KG1 (cell line): ENCODE measurements at places on chromosomes 6 and 20.

DNA sequence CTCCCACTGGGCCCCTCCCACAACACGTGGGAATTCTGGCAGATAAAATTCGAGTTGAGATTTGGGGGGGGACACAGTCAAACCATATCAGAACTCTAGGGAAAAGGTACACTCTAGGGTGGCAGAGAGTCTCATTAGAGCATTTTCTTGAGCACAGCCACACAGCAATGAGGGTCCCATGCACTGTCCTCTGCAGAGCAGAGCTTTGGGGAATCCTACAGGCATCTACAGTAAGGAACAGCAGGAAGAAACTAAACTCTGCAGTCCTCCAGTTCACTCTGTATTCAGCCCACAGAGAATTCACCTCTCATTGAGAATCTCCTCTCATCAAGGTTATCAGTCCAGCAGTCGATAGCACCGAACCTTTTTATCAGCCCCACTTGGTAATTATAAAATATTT, 438.6 kb upstream of the NOX3 start:
- DNase-seq, result no peak

DNA sequence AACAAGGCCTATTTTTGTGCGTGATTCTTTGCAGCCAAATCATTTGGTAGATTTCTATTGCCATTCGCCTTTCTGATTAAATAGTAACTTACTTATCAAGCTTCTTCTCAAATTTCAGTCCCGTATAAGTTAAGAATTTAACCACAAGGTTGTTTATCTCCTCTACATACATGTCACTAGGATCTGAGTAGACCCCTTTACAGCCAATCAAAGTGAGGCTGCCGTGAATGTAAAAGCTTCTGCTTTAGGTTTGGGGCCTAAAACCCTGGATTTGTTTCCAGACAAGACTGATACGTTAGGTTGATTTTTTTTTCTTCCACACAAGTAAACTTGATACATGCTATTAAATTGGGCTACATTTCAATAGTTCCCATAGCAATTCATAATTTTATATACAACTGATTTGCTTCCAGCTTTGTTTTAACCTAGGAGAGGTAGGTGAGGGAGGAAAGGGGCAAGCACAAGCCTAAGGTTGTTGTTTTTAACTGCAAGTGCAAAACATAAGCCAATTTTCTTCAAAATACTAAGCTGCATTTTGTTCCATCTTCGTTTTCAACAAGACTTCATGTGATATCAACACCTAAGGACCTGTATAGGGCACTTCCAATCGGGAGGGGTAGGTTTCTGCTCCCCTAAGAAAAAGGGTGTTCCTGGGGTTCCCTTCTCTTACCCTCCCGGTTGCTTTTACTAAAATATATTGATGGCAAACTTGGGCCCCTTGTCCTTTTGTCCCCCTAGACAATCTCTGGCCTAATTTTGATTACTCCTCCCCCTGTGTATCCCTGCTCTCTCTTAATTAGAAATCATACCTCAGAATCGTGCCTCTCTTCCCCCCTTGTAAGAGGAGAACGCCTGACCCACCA, 1.7 kb downstream of the RANBP9 start:
- peak; percentile 42 for DNase-seq

GRCh38 chr6:170347091-170347490, 40.5 kb downstream of the FAM120B start:
- no peak for DNase-seq

DNA sequence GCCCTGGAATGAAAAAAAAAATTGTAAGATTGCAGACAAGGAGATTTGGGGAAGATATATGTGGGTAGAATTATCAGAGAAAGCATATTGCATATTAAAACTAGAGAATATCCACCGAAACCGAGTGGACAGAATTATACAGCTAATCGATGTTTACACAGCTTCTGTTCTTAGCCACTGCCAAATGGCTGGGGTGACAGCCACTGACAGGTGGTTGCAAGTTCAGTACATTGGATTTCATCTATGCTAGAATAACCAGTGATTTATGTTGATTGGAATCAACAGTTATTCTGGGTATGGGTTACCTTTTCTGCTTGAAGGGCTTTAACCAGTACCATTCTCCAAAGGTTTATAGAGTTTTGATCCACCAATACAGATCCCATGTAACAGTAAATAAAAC, 48.4 kb upstream of the THEMIS start:
- no peak for DNase-seq

DNA sequence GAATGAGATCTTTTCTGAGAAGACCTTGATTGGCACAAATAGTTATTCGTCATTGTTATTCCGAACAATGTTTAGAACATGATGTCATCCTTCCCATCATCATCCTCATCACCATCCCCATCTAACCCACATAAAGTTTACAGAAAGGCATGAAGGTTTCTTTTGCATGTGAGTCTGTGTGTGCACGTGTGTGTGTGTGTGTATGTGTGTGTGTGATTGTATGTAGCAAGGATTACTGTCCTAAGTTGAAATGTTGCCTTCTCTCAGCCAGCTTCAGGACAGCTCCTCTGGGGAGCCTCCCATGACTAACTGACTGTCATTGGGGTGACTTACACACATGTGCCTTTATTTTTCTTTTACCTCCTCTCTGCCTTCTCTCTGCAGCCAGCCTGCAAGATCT, 113.5 kb downstream of the SLC22A3 start:
- DNase-seq, result no peak

DNA sequence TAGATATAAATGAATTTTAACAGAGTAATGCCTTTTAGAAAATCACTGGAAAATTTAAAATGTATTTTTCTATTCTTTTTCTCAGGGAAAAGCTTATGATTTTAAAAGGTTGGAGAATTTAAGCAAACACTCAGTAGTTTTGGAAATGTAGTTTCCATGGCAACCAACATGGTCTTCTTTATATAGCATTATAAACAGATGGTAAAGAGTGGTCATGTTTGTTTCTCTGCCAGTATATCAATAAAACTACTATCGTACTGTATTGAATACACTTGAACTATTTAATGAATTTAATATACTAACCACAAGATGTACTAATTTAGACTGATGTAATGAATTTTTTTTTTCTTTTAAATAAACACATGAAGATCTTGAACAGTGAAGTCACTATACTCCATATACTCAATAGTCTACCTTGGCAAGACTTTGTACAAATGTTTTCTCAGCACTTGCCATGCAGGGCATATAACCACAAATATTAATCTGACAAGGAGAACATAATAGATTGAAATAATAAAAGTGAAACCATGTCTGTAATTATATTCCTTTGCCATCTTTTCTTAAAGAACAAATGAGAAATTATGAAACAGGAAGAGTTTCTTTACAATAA, 105.5 kb downstream of the PDSS2 start:
- no peak for DNase-seq

DNA sequence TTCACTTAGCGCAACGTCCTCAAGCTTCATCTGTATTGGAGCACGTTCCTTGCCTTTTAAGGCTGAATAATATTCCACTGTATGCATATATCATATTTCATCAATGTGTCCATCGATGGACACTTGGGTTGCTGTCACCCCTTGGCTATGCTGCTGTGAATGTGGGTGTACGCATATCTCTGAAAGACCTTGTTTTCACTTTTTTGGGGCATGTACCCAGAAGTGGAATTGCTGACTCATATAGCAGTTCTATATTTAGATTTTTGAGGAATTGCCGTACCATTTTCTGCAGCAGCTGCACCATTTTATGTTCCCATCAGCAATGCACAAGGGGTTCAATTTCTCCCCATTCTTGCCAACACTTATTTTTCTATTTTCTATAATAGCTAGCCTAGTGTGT, 22.8 kb upstream of the SLC23A2 start:
- no peak for DNase-seq

- DNase-seq, result no peak
These were observed 3.0 kb downstream of the EMILIN3 start for GRCh38 chr20:41363601-41364000.

DNA sequence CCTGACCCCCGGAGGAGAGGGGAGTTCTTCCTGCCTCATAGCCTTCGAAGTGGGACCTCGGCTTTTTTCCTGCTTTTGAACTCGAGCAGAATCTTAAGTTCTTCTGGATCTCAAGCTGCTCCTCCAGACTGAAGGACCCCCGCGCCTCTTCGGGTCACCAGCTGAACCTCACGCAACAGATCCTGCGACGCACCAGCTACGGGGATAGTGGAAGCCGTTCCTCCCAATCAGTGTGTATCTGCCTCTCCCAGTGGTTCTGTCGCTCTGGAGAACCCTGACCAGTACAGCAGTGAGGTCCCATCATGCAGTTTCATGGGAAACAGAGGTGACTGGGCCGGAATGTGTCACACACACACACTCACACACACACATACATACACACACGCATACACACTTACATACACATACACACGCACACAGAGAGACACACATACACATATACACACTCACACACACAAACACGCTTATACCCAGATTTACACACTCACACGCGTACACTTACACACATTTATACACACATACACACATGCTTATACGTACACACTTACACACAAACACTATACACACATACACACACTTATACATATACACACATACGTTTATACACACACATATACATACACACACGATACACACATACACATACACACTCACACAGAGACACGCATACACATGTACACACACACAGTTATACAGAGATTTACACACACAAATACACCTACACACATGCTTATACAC, 170.0 kb downstream of the TTLL2 start:
- DNase-seq, result no peak

DNA sequence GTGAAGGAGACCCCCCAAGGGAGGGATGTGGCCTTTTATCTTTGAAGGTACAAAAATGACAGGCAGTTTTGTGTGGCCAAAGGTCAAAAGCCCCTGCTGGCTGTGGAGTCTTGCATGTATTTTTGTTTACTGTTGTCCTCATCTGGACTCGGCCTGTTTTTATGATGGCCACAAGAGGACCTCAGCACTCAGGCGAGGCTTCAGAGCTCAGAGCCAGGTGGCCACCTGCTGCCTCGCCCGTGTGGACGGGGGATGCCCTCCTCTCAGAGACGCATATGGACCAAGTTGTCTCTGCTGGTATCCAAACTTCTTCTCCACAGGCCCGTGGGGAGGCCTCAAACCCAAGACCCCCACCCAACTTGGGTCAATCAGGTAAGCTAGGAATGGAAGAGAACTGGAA, 118.2 kb downstream of the DACT2 start:
- no peak for DNase-seq

- DNase-seq, result no peak
These were observed 85.5 kb upstream of the C20orf144 start for GRCh38 chr20:33576432-33577125.

DNA sequence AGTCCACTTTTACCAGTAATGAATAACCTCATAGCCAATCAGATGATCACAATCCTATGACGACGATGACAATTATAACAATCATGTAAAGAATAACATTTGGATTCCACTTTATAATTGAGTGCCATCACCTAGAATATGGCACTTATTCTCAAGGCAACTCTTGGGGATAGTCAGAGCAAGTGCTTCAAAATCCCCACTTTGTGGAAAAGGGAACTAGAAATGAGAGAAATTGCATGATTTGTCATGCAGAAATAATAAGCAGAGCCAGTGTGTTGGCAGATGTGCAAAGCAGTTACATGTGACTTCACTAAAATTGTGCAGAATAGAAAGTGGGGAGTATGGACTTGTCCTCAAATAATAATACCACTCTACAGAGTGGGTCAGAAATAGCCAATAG, 41.3 kb downstream of the FRK start:
- DNase-seq, result no peak

DNA sequence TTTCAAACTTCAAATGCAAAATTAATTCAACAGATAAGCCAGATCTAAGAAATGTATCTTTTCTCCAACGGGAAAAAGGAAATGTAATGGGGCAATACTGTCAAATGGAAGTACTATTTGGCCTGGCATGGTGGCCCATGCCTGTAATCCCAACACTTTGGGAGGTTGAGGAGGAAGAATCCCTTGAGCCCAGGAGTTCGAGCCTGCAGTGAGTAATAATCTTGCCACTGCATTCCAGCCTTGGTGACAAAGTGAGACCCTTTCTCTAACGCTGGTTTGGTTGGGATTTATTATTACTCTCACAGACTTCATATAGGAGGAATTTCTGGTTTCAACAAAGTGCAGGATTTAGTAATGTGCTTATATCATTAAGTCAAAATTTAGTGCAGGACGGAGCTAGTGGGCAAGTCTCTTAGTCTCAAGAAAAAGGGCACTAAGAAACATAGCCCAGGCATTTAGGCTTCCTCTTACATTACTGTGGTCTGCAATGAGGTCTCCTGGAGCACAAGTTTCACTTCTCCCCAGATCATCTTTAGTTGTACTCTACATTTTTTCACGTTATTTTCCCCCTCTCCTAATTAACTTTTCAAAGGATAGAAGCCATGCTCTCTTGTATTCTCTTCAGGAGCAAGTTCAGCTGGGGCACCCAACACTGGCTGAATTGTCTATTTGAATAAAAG, 23.1 kb downstream of the TRIM27 start:
- DNase-seq, result no peak

GRCh38 chr6:38871741-38872568, 156.8 kb downstream of the DNAH8 start:
- peak; percentile 44 for DNase-seq

GRCh38 chr6:131828951-131829350, 21.1 kb downstream of the ENPP1 start:
- DNase-seq, result no peak

GRCh38 chr6:90890683-90891330, 303.9 kb upstream of the MAP3K7 start:
- no peak for DNase-seq
